IPS DF 19.7 (cell line): ENCODE measurements at places on chromosomes 13 and 19.

GRCh38 chr13:80737513-80737912 is 396.6 kb upstream of the SPRY2 start:
- DNase-seq: no peak

DNA sequence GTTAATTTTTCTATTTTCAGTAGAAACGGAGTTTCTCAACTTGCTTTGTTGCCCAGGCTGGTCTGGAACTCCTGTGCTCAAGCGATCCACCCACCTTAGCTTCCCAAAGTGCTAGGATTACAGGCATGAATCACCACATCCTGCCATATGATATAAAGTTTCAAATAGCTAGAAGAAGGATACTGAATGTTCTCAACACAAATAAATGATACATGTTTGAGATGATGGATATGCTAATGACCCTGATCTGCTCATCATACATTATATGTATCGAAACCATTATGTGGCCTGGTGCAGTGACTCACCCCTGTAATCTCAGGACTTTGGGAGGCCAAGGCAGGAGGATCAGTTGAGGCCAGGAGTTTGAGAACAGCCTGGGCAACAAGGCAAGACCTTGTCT is 11.5 kb downstream of the CIB3 start:
- DNase-seq: no peak

DNA sequence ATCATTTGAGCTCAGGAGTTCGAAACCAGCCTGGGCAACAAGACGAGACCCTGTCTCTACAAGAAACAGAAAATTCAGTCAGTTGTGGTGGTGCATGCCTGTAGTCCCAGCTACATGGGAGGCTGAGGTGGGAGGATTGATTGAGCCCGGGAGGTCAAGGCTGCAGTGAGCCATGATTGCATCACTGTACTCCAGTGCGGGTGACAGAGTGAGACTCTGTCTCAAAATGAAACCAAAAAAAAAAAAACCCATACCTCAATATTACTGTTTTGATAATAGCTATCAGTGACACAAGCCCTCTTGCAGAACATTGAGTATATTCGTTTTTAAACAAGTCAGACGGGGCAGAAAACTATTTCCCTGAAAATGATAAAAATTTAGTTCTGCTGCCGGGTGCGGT is 16.2 kb downstream of the ZNF791 start:
- no peak for DNase-seq

DNA sequence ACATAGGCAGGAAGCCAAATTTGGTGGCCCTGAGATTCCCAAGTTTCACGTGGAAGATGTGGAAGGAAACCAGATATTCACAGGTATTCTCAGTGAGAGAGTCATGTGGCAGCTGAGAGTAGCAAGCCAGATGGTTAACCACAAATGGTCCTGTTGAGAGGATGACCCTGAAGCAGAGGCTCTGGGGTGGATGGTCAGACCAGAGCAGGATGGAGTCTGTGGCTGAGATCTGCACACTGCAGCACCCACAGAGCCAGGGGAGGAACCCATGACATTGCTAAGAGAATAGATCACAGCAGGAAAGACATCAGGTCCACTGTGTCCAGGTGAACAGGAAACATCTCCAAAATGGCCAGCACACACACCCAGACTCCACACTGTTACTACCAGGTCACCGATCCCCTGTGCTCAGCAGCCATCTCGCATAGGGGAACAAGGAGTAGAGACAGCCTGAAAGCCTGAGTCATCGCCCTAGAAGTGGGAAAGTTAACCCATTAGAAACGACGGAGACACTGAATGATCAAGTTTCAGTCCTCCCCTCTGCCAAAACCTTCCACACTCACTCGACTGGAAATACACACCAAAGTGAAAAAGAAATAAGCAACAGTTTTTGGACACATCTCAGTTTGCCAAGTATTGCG is 160.0 kb downstream of the RBM26 start:
- DNase-seq: no peak

GRCh38 chr19:42197375-42197817 is 20.1 kb downstream of the DEDD2 start:
- DNase-seq: no peak

DNA sequence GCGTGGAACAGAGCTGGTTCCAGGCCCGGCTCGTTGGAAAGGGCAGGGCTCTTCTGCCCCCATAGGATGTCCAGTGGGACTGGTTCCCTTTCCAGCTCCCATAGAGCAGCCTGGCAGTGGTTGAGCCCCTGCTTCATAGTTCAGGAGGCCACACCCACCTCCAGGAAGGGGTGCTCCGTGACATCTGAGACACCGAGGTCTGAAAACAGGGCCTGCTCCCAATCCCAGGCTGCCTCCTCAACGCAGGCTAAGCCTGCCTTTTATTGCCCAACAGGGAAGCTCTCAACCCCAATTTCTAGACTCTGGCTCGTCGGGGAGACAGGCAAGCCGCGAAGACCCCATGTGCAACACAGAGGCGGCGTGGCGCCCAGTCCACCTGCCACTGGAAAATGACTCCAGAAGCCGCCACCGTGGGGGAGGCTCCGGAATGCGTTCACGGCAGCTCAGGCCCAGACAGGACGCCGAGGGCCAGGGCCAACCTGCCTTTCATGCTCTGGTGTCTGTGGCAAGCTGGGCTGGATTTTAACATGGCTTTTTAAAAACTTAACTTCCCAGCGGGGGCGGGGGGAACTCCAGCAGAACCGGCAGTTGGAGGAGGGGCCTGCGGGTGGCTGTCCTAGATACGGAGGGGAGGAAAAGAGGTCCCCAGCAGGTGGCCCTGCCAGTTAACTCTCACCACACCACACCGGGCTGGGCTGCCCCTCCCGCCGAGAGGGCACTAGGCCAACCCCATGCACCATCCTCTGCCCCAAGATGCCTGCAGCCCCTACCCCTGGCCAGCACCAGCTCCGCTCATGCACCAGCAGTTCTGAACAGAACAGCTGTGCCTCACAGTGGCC is 17.9 kb upstream of the TINCR start:
- DNase-seq: peak; percentile 45

DNA sequence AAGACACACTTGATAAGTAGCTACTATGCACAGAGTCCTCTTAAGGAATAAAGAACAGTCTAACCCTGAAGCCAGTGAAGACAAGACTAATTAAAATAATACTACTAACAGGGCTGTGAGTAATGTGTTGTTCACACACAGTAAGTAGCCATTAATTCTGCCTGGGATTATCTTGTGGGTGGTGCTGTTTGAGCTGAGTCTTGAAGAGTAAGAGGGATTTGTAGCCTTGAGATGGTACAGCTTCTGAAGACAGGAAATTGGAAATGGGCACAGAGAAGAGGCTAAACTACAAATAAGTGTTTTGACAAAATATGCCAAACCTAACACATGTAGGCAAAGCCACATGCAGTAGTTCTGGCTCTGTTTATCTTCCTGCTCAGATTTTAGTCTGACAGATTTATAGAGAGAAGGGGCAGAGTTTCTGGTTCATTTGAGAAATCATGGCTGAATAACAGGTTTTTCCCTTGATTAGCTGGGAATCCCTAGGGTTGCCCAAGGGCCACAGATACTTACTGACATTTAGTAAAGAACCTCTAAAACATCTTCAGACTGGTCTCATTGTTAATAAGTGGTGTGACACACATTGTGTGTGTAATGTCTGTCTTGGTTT is 38.0 kb downstream of the ITGBL1 start:
- DNase-seq: no peak

DNA sequence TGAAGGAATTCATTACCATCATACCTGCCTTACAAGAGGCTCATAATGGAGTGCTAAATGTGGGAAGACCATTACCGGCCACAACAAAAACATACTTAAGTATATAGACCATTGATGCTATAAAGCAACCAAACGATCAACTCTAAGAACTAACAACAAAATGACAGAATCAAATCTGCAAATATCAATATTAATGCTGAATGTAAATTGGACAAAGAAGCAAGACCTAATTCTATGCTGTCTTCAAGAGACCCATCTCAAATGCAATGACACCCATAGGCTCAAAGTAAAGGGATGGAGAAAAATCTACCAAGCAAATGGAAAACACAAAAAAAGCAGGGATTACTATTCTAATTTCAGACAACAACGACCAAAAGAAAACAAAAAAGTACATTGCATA is 52.3 kb upstream of the GPC6 start:
- no peak for DNase-seq

GRCh38 chr13:109348519-109349258 is 437.7 kb downstream of the IRS2 start:
- DNase-seq: no peak

DNA sequence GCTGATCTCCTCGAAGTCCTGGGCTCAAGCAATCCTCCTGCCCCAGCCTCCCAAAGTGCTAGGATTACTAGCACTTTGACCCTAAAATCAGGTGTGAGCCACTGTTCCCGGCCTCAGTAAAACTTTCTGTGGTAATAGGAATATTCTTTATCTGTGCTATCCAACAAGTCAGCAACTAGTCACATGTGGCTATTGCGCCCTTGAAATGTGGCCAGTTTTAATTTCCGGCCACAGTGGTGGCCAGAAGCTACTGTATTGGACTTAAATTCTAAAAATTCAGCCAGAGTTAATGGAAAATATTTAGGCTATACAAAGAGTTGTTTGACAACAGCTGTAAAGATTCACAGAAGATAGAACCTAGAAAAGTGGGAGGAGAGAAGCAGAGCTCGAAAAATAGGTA is 30.0 kb downstream of the KEAP1 start:
- DNase-seq: no peak

DNA sequence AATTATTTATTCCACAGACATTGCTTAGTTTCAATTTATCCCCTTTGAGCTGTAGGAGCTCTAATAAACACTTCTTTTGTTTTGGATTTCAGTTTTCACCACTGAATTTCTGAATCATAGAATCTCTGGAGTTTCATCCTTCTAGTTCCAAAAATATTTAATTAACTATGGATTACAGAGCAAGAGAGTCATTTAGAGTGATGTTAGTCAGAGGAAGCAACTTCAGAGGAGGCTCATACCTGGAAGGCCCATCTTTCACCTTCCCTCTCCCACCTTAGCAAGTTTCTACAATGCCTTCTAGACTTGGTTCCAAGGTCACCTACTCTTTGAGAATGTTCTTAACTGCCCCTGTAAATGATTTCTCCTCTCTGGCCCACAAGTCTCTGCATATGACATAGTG is 353.2 kb downstream of the SPRY2 start:
- DNase-seq: no peak

- DNase-seq: no peak
Measured at GRCh38 chr13:44188257-44188656, 185.4 kb upstream of the SERP2 start.

GRCh38 chr19:10761443-10762250 is 43.8 kb downstream of the DNM2 start:
- DNase-seq: no peak

DNA sequence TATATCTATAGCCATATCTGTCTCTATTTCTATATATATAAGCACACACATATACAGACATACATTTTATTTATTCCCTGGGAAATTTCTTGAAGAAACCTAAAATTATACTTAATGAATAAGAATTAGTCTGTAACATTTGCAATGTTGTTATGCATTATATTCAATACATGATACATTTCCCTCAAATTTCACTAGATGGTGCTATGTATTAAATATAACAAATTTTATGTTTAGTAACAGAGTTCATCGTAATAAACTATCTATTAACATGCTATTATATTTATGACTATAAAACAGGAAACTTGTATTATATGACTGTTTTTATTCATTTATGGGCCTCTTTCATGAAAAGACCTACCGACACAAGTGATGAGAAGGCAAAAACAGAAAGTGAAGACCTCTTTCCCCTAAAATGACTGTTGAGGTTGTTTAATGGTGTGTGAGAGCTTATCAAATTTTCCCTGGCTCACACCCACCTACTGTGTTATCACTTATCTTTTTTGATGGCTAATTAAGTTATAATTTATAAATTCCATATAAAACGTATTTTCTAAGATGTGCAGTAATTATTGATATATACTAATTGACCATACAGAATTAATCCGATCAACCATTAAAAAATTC is 881.9 kb downstream of the SLITRK6 start:
- DNase-seq: no peak

GRCh38 chr13:38686577-38687245 is at the start of gene FREM2:
Gene FREM2 (plus strand): TSS chr13:38687077. CDS start chr13:38687345, 268 bp downstream.
- peak; percentile 97 for DNase-seq

DNA sequence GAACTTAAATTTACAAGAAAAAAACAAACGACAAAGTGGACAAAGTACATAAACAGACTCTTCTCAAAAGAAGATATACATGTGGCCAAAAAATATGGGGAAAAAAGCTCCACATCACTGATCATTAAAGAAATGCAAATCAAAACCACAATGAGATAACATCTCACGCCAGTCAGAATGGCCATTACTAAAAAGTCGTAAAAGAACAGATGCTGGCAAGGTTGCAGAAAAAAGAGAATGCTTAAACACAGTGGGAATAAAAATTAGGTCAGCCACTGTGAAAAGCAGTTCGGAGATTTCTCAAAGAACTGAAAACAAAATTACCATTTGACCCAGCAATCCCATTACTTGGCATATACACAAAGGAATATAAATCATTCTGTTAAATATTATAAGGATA is 132.7 kb downstream of the UGGT2 start:
- DNase-seq: no peak

GRCh38 chr19:6736169-6736916 is 1.0 kb downstream of the GPR108 start:
- DNase-seq: no peak

GRCh38 chr19:53394522-53394973 is 401 bp upstream of the ZNF765 start:
- no peak for DNase-seq

GRCh38 chr13:56700324-56700723 is 440.4 kb upstream of the PRR20A start:
- DNase-seq: no peak

- no peak for DNase-seq
Measured at GRCh38 chr13:40386586-40386985, 279.9 kb downstream of the FOXO1 start.

- DNase-seq: no peak
Measured at GRCh38 chr13:101146101-101146898, 270.0 kb downstream of the NALCN start.

- no peak for DNase-seq
Measured at GRCh38 chr19:13989487-13989886, 16.6 kb downstream of the RFX1 start.

DNA sequence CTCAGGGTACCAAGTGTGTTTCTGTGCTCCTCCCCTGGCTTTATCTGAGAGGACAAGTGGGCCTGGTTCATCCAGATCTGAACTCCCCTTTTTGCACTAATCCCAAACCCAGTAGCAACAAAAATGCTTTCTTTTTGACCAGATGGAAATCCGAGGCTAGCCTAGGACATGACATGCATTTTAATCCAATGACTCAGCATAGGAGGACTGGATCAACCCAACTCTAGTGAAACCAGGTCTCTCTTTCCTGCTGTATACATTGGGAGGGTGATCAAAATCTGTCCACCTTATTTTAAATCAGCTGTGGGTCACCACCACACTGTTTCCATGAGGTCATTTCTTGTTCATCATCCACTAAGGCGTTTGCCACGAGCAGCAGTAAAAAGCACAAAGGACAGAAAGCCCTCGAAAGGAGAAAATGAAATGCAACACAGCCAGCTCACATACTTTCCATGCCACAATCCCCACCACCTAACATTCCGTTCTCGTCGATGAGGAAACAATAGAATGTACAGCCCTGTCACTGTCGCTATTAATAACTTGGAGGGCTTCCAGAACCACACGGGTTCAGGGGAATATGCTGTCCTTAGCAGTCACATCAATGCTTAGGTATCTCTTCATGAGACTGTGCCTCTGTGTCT is 543.0 kb downstream of the IRS2 start:
- no peak for DNase-seq

- DNase-seq: no peak
Measured at GRCh38 chr19:35293363-35293739, 1.4 kb downstream of the MAG start.

- no peak for DNase-seq
Measured at GRCh38 chr13:76879883-76880270, 6.3 kb downstream of the KCTD12 start.

- no peak for DNase-seq
Measured at GRCh38 chr13:113058988-113059850, 46.4 kb upstream of the F7 start.
